ENCODE measurements at places on chromosomes 6 and 20. TPM values are rescaled to one million over a fixed set of nuclear protein-coding genes. Genes with fewer than 3 reads are reported as not detected.

DNA sequence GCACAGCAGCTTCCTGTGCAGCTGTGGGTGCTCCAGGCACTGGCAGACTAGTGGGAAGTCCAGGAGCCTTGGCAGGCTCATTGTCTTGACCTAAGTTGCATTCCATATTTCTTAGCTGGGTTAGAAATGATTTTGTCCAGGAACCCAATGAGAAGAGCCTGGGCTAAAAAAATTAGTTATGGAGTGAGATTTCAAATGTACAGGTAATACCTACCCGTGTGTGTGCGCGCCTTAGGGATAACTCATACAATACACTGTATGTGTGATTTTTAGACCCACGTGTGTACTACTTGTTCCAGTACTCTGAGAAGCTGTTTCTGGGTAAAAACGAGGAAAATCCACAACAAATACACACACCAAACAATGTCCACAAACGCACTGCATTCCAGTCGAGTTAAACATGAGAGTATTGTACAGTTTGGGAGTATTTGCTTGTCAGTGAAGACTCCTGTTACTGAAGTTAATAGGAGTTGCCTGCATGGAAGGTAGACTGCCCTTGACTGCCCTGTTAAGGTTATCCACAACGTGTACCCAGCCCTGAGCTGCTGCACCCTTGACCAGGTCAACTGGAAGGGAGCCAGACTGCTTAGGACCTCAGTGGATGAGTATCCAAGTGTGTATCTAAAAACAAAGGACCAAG lies 1.4 kb downstream of the PAQR8 start:
- H3K27me3 ChIP-seq = no peaks in the 10 kb centered on the region
- no peak for DNase-seq
- peak overlapping the region; percentile 99 for H3K4me3 ChIP-seq

GRCh38 chr6:10479939-10480700 lies 41.0 kb upstream of the GCNT2 start:
- no peak overlapping the region for H3K4me3 ChIP-seq
- peaks cover 6% of the 10 kb centered on the region for H3K27me3 ChIP-seq
- H3K4me1 ChIP-seq = peaks cover 2% of the 10 kb centered on the region

DNA sequence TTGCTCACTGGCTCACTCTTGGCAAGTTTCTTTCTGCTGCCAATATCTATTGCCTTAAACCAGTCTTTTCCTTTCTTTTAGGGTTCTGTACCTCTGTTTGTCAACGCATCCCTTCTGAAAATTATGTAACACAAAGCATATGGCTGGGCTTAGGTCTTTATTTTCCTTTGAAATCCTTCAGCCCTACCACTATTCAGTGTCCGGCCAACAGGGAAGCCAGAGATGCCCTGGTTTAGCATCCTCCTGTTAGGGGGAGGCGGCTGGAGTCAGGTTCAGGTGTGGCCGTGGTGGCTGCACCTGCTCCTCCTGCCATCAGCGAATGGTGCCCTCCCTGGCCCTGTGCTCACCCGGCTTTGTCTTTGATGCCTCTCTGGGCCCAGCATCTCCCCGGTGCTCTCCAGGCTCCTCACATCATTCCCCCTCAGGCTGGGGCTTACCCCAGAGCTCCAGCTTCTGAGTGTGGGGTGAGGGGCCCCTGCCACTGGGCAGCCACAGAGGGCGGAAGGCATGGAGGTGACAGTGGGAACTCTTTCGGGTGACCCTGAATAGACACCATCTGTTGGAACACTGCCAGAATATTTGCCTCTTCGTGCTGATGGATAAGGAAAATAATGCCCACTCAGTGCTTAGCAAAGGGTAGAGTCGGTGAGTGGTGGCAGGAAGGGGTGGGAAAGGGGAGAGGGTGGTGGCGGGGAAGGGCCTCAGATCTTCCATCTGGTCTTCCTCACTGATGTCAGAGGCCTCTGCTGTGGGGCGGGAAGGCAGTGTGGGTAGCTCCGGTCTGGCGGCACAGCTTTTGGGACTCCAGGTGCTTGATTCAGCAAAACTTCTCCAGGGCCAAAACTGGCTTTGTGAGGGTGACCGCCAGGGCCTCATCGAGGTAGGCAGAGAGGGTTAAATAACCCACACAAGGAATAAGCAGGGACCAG lies 97.2 kb downstream of the DACT2 start:
- H3K36me3 ChIP-seq = no peaks in the 10 kb centered on the region
- DNase-seq = no peak
- H3K4me3 ChIP-seq = no peak overlapping the region
- peaks cover 6% of the 10 kb centered on the region for H3K4me1 ChIP-seq
- no peaks in the 10 kb centered on the region for H3K27me3 ChIP-seq

GRCh38 chr6:108581932-108582475 lies 21.3 kb downstream of the FOXO3 start:
- no peak for DNase-seq
- peaks cover 19% of the 10 kb centered on the region for H3K4me1 ChIP-seq
- H3K36me3 ChIP-seq = peaks cover 3% of the 10 kb centered on the region

KHDC1L gene
- total RNA-seq = not detected

GRCh38 chr6:13488015-13488895 lies 855 bp upstream of the GFOD1 start:
- peak; percentile 37 for DNase-seq
- H3K27ac ChIP-seq = peak overlapping the region; percentile 82
- peak overlapping the region; percentile 79 for H3K4me3 ChIP-seq
- H3K4me1 ChIP-seq = peaks cover 46% of the 10 kb centered on the region
- no peaks in the 10 kb centered on the region for H3K36me3 ChIP-seq
- peaks cover 1% of the 10 kb centered on the region for H3K27me3 ChIP-seq

DNA sequence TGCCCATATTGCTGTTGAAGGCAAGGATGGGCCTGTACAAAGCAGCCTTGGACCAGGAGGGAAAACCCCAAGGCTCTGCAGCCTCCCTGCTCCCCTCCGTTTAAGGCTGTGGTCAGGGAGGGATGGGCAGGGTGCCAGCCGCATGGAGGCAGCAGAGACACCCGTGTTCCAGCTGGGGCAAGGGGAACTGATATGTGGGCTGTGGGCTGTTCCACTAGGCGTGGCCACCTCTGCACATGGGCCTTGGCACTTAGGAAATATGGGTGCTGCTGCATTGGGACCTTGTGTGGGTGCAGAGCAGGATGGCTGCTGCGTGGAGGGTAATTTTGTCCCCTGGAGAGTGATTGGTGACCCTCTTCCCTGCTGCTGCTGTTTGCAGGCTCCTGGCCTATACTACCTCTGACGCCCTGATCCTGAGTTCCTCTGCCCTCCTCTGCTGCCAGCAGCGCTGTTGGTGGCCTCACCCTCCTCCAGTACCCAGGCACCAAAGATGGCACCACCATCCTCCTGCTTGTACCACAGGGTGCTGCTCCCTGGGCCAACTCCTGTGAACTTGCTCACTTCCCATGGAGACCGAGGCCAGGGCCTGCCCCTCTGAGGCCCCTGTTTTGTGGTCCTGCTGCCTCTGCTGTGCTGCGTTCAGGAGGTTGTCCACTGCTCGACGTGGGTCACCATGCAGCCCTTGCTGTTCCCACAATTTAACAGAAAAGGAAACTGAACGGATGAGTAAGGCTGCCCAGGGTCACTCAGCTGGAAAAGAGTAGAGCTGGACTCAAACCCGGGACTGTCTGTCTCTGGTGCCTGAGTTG lies 35.3 kb downstream of the PANK2 start:
- H3K27ac ChIP-seq = peak overlapping the region; percentile 57
- no peak for DNase-seq
- H3K27me3 ChIP-seq = no peaks in the 10 kb centered on the region
- H3K4me1 ChIP-seq = peaks cover 41% of the 10 kb centered on the region

FAM217A gene
- not detected for total RNA-seq

DNA sequence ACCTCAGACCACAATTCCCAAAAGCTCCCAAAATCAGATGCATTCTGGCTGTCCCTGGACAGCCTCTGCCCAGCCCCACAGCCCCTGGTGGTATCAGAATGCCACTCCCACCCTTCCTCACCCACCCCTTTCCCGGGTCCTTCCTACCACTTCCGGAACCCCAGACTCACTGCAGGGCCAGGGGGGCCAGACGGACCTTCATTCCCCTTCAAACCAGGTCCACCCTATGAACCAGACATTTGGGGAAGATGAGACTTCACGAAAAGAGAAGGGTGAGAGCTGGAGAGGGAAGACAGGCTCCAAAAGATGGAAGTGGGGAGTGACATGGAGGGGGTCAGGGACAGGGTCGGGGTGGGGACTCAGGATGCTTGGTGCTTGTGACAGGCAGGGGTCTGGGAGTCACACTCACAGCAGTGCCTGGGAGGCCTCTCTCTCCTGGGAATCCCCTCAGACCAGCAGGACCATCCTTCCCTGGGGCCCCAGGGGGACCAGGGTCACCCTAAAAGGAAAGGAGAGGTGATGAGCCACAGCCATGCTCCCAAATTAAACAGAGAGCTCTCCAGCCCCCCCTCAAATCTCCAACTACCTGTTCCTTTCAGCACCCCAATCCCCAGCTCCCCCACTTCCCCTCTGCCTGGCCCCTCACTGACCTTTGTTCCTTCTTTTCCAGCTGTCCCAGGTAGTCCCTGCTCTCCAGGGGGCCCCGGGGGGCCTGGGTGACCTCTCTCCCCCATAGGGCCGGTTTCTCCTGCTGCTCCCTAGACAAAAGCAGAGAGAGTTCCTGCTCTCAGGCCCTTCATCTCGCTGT lies 20.2 kb downstream of the COL11A2 start:
- peaks cover 3% of the 10 kb centered on the region for H3K27me3 ChIP-seq
- H3K4me1 ChIP-seq = no peaks in the 10 kb centered on the region
- H3K36me3 ChIP-seq = no peaks in the 10 kb centered on the region
- H3K27ac ChIP-seq = no peak overlapping the region
- H3K4me3 ChIP-seq = no peak overlapping the region

DNA sequence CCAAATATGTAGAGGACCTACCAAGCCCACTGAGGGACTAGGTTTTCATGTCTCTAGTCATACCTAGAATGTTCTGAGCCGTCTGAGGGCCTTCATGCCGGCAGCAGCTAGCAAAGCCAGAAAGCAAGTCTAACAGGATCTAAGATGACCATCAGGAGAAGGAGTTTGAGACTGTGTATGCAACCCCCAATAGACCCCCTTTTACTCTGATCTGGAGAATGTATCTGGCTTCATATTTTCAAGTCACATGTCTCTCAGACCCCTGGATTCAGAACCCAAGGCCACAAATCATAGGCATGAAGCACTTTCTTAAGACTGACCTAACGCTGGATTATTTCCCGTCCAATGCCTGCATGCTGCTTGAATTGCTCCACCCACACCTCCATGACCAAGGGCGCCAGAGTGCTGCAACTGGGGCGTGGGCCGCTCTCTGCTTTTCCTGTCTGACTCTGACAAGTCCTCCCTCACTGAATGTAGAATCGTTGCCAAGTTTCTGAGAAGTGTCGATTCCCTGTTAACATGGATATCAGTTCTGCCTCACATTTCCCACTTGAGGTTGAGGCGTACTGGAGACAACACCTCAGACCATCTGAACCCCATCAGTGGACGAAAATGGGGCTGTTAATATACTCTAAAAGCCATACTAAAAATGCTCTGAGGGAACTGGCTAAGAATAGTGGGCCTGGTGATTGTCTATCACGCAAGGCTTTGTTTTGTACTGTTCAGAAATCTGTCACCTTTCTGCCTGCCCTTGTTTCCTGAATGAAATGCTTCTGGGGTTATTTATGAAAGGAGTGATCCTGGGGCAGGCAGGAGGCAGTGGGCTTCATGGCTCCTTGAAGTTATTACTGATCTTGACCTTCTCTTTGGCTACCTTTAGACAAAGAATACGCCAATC lies 23.9 kb upstream of the ASXL1 start:
- peak; percentile 33 for DNase-seq
- H3K4me1 ChIP-seq = peaks cover 33% of the 10 kb centered on the region
- no peaks in the 10 kb centered on the region for H3K27me3 ChIP-seq
- H3K4me3 ChIP-seq = no peak overlapping the region
- peak overlapping the region; percentile 87 for H3K27ac ChIP-seq

- DNase-seq = no peak
- no peak overlapping the region for H3K27ac ChIP-seq
- no peaks in the 10 kb centered on the region for H3K4me1 ChIP-seq
- no peaks in the 10 kb centered on the region for H3K27me3 ChIP-seq
- peaks cover 14% of the 10 kb centered on the region for H3K36me3 ChIP-seq
- no peak overlapping the region for H3K4me3 ChIP-seq
Measured at GRCh38 chr6:107237992-107238660, 122.8 kb upstream of the BEND3 start.

RIPOR2 gene
- total RNA-seq = 287 TPM

DNA sequence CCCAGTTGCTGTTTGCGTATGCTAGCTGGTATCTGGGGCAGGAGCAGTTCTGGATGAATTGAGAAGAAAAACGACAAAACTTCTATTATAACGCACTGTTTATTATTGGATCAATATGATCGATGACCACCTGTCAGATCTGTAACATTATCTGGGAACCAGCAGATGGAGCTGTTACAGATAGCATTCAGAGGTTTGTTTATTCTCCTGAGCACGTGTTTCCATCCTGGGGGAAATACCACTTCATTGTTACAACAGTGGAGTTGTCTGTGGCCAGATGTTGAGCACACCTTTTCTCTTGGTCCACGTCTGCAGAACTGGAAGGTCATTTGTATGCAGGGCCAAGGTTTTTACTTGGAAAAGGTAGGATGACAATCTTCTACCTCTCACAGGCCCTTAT lies 16.0 kb upstream of the NKX2-2 start:
- H3K36me3 ChIP-seq = no peaks in the 10 kb centered on the region
- peaks cover 59% of the 10 kb centered on the region for H3K27me3 ChIP-seq
- H3K4me1 ChIP-seq = peaks cover 2% of the 10 kb centered on the region

GRCh38 chr20:15895560-15896084 lies 677.6 kb downstream of the KIF16B start:
- no peak overlapping the region for H3K27ac ChIP-seq
- H3K27me3 ChIP-seq = peaks cover 8% of the 10 kb centered on the region
- H3K4me1 ChIP-seq = peaks cover 13% of the 10 kb centered on the region
- no peak overlapping the region for H3K4me3 ChIP-seq

FHL5 gene
- not detected for total RNA-seq

LAMP5 gene
- total RNA-seq = not detected

GRCh38 chr6:98653179-98653578 lies 181.2 kb upstream of the POU3F2 start:
- H3K27me3 ChIP-seq = no peaks in the 10 kb centered on the region
- H3K4me3 ChIP-seq = no peak overlapping the region
- no peaks in the 10 kb centered on the region for H3K36me3 ChIP-seq

SLC26A8 gene
- not detected for total RNA-seq

- no peak for DNase-seq
- H3K36me3 ChIP-seq = no peaks in the 10 kb centered on the region
- no peak overlapping the region for H3K4me3 ChIP-seq
- H3K27me3 ChIP-seq = no peaks in the 10 kb centered on the region
- H3K27ac ChIP-seq = no peak overlapping the region
Measured at GRCh38 chr20:33465481-33466302, 22.1 kb upstream of the SNTA1 start.

- no peak for DNase-seq
- peaks cover 4% of the 10 kb centered on the region for H3K27me3 ChIP-seq
- H3K4me3 ChIP-seq = no peak overlapping the region
- H3K27ac ChIP-seq = no peak overlapping the region
- H3K4me1 ChIP-seq = no peaks in the 10 kb centered on the region
Measured at GRCh38 chr20:38325905-38326304, 20.4 kb upstream of the LBP start.

PPIL6 gene
- total RNA-seq = 0.22 TPM

DNA sequence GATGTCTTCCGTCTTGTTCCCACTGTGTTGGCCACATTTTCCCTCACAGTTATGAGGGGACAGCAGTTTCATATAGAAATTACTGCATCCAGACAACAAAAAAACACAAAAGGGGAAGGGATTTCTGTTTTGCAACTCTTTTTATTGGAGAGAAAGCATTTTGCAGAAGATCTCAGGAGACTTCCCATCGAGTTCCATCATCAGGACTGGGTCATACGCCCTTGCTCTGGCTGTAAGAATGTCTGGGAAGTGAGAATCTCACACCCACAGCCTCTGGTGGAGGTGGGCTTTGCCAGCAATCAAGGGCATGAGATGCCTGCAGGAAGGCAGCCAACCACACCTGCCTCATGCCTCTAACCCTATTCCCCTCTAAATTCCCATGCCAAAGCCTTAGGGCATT lies 5.8 kb upstream of the IGF2R start:
- DNase-seq = no peak
- H3K4me1 ChIP-seq = peaks cover 14% of the 10 kb centered on the region
- no peak overlapping the region for H3K4me3 ChIP-seq

Measured in activated CD4-positive, alpha-beta T cell treated with anti-CD3 and anti-CD28 coated beads, Interleukin-2, amount 10 ng/mL, durations not matched to agents 7 days and 5 days (primary cell).